ENCODE measurements at places on chromosomes 7 and 10.

GRCh38 chr10:124511205-124512039 lies 49.8 kb downstream of the LHPP start:
- no peak for DNase-seq

DNA sequence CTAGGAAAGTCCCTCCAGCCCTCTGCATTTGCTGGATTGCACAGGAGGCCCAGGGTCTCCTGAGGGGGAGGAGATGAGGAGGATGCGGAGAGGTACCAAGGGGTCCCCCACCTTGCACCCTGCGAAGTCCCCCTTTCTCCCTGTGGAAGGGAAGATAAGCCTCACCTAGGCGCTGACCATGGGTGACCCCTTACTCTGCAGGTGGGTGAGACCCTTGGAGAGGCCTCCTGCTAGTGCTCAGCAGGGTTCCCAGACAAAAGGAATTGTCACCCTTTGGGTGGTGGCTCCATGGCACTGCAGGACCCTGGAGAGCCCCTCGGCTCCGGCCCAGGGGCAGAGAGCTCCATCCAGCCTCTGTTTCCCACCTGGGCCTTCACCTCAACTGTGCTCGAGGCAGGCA lies 107.0 kb upstream of the RET start:
- no peak for DNase-seq

- DNase-seq: peak; percentile 35
Measured at GRCh38 chr10:71696628-71697326, 22.8 kb downstream of the C10orf105 start.

- no peak for DNase-seq
Measured at GRCh38 chr7:109879287-109879828, 1211.6 kb upstream of the LRRN3 start.
